ENCODE measurements at places on chromosomes 3 and 15.

GRCh38 chr15:75508840-75509532, 57.5 kb upstream of the SIN3A start:
- no peak for DNase-seq

- DNase-seq = no peak
Observed at GRCh38 chr3:172600644-172601065, 77.4 kb upstream of the TNFSF10 start.

- peak; percentile 60 for DNase-seq
Observed at GRCh38 chr15:40105517-40106202, 3.0 kb downstream of the BMF start.

GRCh38 chr3:152893647-152894046, 58.7 kb downstream of the P2RY1 start:
- DNase-seq = no peak

- no peak for DNase-seq
Observed at GRCh38 chr15:41597787-41598186, 38.8 kb downstream of the TYRO3 start.

DNA sequence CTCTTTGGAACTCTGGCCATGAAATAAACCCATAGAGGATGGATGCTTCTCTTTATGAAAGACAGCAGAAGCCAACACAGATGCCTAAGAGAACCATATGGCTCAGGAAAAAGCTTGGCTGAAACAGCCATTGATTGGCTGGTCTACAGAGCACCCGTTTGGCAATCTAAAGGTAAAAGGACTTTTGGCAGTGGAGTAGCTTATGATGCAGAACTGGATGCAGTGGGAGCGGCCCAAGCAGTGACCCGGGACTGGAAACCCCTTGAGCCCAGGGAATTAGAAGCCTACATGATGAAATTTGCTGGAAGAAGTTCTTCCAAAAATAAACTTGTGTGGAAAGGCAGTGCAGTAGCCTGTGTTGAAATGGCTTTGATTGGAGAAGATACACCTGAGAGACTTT, 360.2 kb downstream of the NR2F2 start:
- DNase-seq = no peak

DNA sequence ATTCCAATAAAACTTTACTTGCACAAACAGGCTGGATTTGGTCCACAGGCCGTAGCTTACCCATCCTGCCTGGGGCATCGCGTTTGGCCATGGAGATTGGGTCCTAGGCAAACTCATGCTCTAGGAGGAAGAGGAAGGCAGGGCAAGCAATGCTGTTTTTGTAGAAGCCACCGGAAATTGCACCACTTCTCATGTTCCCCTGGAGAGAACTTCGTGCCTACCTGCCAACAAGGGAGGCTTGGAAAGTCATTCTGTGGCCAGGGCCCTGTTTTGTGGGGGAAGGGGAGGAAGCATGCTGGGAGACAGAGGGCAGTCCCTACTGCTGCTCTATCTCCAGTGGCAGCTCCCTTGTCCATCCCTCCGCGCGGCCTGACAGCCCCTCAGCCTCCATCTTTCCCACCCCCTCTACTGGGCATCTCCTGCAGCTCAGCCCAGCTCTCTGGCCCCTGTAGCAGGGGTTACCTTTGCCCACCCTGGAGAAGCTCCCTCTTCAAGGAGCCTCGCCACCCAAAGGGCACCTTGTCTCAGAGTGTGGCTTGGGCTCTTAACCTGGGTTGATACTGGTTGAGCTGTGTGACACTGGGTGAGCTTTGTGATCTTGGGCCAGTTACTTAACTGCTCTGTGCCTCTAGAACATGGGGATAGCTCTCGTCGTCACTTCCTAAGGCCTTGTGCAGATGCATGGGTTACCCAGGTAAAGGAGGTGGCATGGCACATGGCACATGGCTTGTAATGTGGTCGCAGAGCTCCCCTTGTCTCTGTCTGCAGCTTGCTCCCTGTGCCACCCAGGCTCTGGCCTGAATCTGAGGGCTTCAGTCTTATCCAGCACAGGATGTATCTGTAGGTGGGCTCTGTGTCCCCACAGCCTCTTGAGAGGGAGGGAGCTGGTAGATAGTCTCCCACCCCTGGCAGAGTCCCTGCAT, 6.1 kb downstream of the ABTB1 start:
- no peak for DNase-seq

- DNase-seq = no peak
Observed at GRCh38 chr15:93705753-93706455, 525.5 kb upstream of the MCTP2 start.

DNA sequence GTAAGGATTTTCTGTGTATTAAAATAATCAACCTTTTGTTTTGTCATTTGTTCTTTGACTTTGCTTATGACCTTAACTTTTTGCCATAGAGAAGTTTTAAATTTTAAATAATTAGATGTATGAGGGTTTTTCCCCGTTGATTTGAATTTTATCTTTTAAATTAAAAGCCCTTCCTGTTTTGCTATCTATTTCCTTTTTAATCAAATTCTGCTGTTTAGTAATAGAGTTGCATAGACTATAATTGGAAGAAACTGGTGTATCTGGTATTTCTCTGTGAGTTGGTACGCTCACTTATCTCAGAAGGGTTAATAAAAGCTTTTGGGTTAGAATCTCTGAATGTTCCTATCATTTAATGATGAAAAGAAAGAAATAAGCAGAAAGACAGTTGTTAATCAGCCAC, 82.2 kb downstream of the LRRC3B start:
- DNase-seq = no peak

DNA sequence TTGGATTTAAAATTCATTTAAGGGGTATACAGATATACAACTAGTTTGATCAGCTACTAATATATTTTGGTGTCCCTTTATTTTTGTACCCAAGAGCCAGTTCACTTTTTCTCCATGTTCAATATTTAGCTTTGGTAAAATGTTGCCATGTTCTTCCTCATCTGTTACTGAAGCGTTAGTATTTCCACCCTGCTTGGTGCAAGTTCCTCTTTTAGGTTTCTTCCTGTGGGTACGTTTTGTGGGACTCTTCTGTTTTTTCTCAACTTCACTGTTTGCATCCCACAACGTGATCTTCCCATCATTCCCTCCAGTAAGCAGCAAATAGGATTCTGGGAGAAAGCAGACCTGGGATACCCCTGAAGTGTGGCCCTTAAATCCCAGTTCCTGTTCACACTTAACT, 14.1 kb downstream of the WDR53 start:
- no peak for DNase-seq

- no peak for DNase-seq
Observed at GRCh38 chr3:99919694-99920093, 102.0 kb downstream of the CMSS1 start.

- no peak for DNase-seq
Observed at GRCh38 chr3:138498991-138499390, 64.6 kb downstream of the ESYT3 start.

- DNase-seq = no peak
Observed at GRCh38 chr3:169454823-169455222, 208.7 kb downstream of the MECOM start.

- DNase-seq = peak; percentile 80
Observed at GRCh38 chr3:111541911-111542483, at the start of gene CD96. TSS of gene CD96 (plus strand) at chr3:111542197. CDS start at chr3:111542249, 52 bp downstream.

- no peak for DNase-seq
Observed at GRCh38 chr3:25823314-25823713, 33.4 kb downstream of the OXSM start.

GRCh38 chr3:159989973-159990846, 1.6 kb downstream of the IL12A start:
- DNase-seq = no peak

GRCh38 chr3:120130656-120131055, 36.4 kb upstream of the GSK3B start:
- no peak for DNase-seq
